Left ventricle myocardium inferior (tissue), 1 donor: ENCODE measurements at places on chromosomes 4 and X. TPM values are rescaled to one million over a fixed set of nuclear protein-coding genes. Genes with fewer than 3 reads are reported as not detected.

ZNF280C gene
- 1.5 TPM for total RNA-seq

AKAP14 gene
- not detected for total RNA-seq

BEND2 gene
- total RNA-seq: not detected

TLR10 gene
- not detected for total RNA-seq

SPATA18 gene
- 1.6 TPM for total RNA-seq

SCD5 gene
- 4.5 TPM for total RNA-seq

DNA sequence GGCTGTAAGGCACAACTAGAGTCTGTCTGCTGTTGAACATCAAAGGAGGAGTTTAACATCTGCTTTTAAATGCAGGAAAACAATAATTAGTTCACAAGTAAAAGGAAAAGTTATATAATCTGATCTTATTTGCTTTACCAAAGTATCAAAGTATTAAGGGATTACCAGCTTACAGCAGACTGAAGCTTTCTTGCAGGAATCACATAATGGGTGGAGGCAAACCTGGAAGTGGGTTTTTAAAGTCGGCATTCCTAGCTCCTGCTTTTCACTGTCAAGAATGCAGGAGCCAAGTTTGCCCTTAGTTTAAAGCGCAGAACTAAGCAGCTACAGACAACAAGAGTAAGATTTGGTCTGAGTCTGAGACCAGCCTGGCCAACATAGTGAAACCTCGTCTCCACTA is 122.2 kb downstream of the APBB2 start:
- H3K27ac ChIP-seq: no peak overlapping the region
- no peaks in the 10 kb centered on the region for H3K27me3 ChIP-seq
- H3K4me3 ChIP-seq: no peak overlapping the region
- H3K4me1 ChIP-seq: peaks cover 11% of the 10 kb centered on the region
- no peaks in the 10 kb centered on the region for H3K36me3 ChIP-seq
- DNase-seq: no peak

DNA sequence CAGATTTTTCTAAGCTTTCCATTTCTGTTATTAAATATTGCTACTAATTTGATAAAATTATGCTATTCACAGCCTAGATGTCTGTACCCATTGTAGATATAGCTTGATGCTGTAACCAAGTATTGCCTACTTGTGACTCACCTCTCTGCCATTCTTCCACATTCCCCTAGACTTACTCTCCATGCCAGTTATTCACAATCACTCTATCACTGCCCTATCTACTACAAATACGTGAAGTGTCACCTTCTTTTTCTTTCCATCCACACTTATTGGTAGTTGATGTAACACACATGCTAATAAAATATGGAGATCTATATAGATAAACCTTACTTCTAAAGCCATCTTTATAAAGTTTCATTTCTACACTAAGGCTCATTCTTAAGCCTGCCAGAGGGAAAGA is 179.4 kb upstream of the PACRGL start:
- H3K4me3 ChIP-seq: no peak overlapping the region
- H3K4me1 ChIP-seq: no peaks in the 10 kb centered on the region
- H3K27ac ChIP-seq: no peak overlapping the region
- no peaks in the 10 kb centered on the region for H3K27me3 ChIP-seq
- DNase-seq: no peak
- no peaks in the 10 kb centered on the region for H3K36me3 ChIP-seq

- H3K27me3 ChIP-seq: no peaks in the 10 kb centered on the region
- no peaks in the 10 kb centered on the region for H3K36me3 ChIP-seq
- no peak for DNase-seq
- H3K4me3 ChIP-seq: no peak overlapping the region
- H3K27ac ChIP-seq: no peak overlapping the region
These were observed 13.6 kb downstream of the EREG start for GRCh38 chr4:74378573-74378972.

- H3K4me1 ChIP-seq: no peaks in the 10 kb centered on the region
- H3K27me3 ChIP-seq: no peaks in the 10 kb centered on the region
- no peak for DNase-seq
- H3K36me3 ChIP-seq: no peaks in the 10 kb centered on the region
These were observed 251.8 kb upstream of the GALNTL6 start for GRCh38 chr4:171561419-171561818.

GRCh38 chr4:183431614-183432013 is 12.8 kb upstream of the CDKN2AIP start:
- no peak for DNase-seq
- no peaks in the 10 kb centered on the region for H3K36me3 ChIP-seq
- H3K27ac ChIP-seq: no peak overlapping the region
- H3K4me3 ChIP-seq: no peak overlapping the region
- H3K27me3 ChIP-seq: no peaks in the 10 kb centered on the region

GRCh38 chrX:22173966-22174365 is 98.7 kb upstream of the CBLL2 start:
- no peak overlapping the region for H3K4me3 ChIP-seq
- H3K36me3 ChIP-seq: no peaks in the 10 kb centered on the region
- no peak for DNase-seq
- H3K27ac ChIP-seq: no peak overlapping the region
- no peaks in the 10 kb centered on the region for H3K4me1 ChIP-seq

- H3K36me3 ChIP-seq: no peaks in the 10 kb centered on the region
- no peaks in the 10 kb centered on the region for H3K27me3 ChIP-seq
- DNase-seq: no peak
- H3K4me1 ChIP-seq: peaks cover 7% of the 10 kb centered on the region
- no peak overlapping the region for H3K4me3 ChIP-seq
These were observed 127.7 kb downstream of the SLC7A11 start for GRCh38 chr4:138114434-138114833.

GRCh38 chrX:10381193-10381592 is 224.4 kb downstream of the CLCN4 start:
- no peak for DNase-seq
- no peak overlapping the region for H3K27ac ChIP-seq
- no peak overlapping the region for H3K4me3 ChIP-seq
- no peaks in the 10 kb centered on the region for H3K4me1 ChIP-seq
- no peaks in the 10 kb centered on the region for H3K36me3 ChIP-seq
- H3K27me3 ChIP-seq: no peaks in the 10 kb centered on the region

DNA sequence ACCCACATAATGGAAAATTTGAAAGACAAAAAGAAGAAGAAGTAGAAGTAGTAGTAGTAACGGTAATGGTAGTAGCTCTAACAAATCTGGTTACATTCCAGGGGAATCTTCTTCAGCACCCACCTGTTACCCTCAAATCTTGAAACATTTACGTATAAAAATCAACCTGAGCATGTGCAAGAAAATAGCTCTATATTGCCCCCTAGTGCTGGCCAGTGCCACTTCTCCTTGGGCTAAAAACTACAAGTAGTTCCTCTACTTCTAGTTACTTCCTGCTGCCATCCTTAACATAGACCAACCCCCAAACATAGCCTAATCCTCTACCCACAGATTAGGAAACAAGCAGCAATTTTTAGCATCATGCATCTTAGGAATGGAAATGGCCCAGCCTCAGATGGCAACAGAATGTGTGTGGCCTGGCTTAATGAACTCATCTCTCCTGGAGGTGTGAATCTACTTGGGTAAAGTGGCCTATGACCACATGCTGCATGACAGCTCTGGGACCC is 3.1 kb downstream of the PDGFC start:
- H3K4me3 ChIP-seq: peak overlapping the region; percentile 80
- no peaks in the 10 kb centered on the region for H3K27me3 ChIP-seq
- peak overlapping the region; percentile 87 for H3K27ac ChIP-seq
- peak; percentile 36 for DNase-seq
- peaks cover 44% of the 10 kb centered on the region for H3K4me1 ChIP-seq

- peak overlapping the region; percentile 80 for H3K27ac ChIP-seq
- H3K4me3 ChIP-seq: peak overlapping the region; percentile 7
- no peaks in the 10 kb centered on the region for H3K27me3 ChIP-seq
These were observed 16.7 kb downstream of the GPRIN3 start for GRCh38 chr4:89290727-89291516.

- H3K36me3 ChIP-seq: no peaks in the 10 kb centered on the region
- no peaks in the 10 kb centered on the region for H3K27me3 ChIP-seq
- no peak for DNase-seq
- no peaks in the 10 kb centered on the region for H3K4me1 ChIP-seq
- H3K4me3 ChIP-seq: no peak overlapping the region
- no peak overlapping the region for H3K27ac ChIP-seq
These were observed 6.1 kb upstream of the BDH2 start for GRCh38 chr4:103105558-103106356.

DNA sequence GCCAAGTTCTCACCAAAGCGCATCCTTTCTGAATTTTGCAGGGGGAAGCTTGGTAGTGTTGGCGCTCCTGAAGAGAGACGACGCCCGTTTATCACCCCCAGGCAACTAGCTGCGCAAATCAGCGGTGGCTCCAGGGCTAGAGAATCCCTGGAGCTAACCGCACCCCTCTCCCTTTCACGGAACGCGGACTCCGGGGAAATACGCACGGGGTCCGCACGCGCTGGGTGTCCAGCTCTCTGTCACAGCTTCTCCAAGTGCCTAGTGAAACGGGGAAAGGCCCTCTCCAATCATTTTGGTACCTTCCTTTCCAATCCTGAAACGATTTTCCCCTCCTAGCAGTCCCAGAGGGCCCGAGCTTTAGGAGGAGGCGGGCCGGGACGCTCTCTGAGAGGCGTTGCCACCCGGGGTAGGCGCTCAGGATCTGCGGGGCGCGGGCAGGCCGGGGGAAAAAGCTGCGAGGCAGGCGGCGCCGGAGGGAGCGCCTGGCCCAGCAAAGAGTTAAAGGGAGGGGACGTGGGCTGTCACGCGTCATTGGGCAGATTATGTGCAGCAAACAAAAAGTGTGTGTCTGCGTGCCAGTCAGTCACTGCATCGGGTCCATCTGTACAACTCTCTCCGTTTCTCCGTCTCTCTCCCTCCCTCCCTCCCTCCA is at the start of gene PRDM8:
Gene PRDM8, plus strand, starts transcription at position 582 of the 652 bp plus-strand sequence. CDS start 2,578 bp downstream, outside the sequence.
- H3K4me1 ChIP-seq: peaks cover 23% of the 10 kb centered on the region
- H3K27me3 ChIP-seq: peaks cover 98% of the 10 kb centered on the region
- DNase-seq: no peak
- H3K4me3 ChIP-seq: peak within 1 kb of the TSS; percentile 59
- no peak within 1 kb of the TSS for H3K27ac ChIP-seq

DNA sequence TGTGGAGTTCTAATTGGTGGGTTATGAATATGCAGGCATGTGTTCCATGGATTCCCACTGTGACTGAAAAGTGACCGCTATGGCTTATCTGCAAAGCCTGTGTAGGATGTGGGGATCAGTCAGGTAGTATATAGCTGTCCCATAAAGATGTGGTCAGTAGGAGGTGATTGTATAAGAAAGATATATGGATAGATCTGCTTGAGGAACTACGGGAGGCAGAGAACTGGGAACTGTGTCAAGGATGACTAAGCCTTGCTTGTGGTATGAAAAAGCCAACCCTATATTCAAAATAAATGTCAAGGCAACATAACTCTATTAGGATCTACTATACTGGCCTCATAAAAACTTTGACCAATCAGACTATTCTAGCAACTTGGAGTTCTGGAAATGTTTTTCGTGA is 185.2 kb downstream of the KLHL4 start:
- no peaks in the 10 kb centered on the region for H3K4me1 ChIP-seq
- H3K36me3 ChIP-seq: no peaks in the 10 kb centered on the region
- no peak for DNase-seq
- H3K27ac ChIP-seq: no peak overlapping the region
- no peaks in the 10 kb centered on the region for H3K27me3 ChIP-seq
- H3K4me3 ChIP-seq: no peak overlapping the region

DNA sequence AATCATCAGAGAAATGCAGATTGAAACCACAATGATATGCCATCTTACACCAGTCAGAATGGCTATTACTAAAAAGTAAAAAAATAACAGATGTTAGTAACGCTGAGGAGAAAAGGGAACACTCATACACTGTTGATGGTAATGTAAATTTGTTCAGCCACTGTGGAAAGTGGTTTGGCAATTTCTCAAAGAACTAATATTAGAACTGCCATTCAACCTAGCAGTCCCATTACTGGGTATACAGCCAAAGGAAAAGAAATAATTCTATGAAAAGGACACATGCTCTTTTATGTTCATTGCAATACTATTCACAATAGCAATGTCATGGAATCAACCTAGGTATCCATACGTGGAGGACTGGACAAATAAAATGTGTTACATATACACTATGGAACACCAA is 566.3 kb downstream of the STPG2 start:
- no peaks in the 10 kb centered on the region for H3K27me3 ChIP-seq
- H3K36me3 ChIP-seq: no peaks in the 10 kb centered on the region
- H3K4me1 ChIP-seq: no peaks in the 10 kb centered on the region
